ENCODE measurements at places on chromosomes 7 and 10. TPM values are rescaled to one million over a fixed set of nuclear protein-coding genes. Genes with fewer than 3 reads are reported as not detected.

The COMTD1 gene
- total RNA-seq: 17.8 TPM

The DDX56 gene
- 108 TPM for total RNA-seq

The FASTK gene
- 94.2 TPM for total RNA-seq

The MMRN2 gene
- total RNA-seq: 6.3 TPM

The CACNA2D1 gene
- 8.3 TPM for total RNA-seq

The PTPN20 gene
- total RNA-seq: not detected
